Stimulated activated CD8-positive, alpha-beta memory T cell treated with anti-CD3 and anti-CD28 coated beads, Interleukin-7, amount 100 ng/mL, for 1 hour (primary cell): ENCODE measurements at places on chromosomes 3 and 15.

DNA sequence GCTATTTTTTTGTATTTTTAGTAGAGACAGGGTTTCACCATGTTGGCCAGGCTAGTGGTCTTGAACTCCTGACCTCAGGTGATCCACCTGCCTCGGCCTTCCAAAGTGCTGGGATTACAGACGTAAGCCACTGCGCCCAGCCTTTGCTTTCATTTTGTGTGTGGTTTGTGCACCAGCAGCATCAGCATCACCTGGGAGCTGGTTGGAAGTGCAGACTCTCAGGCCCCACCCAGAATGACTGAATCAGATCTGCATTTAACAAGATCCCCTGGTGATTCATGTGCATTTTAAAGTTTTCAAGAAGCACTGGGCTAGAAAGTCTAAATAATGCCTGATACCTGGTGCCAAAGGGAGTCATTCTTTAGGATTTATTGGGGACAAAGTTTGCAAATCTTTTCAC, 73.4 kb upstream of the BNIP2 start:
- DNase-seq: no peak

DNA sequence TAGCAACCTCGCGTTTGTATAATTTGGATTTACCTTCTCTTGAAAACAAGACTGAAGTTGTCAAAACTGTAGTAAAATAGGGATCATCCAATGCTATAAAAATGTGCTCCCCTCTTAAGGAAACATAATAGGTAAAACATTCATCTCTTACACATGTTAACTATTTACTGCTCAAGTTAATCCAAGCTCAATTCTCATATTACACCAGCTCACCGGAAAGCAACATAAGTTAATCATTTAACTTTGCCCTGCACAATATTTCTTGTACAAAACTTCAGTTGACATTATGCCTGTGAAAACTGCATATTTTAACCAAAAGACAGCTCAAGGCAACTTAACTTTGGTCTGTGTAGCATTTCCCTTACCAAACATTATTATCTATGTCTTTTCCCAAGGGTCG, 634.2 kb downstream of the NAALADL2 start:
- DNase-seq: no peak

GRCh38 chr15:63928185-63928842, 94.6 kb upstream of the HERC1 start:
- DNase-seq: no peak

GRCh38 chr3:129068291-129068886, 7.8 kb downstream of the GP9 start:
- no peak for DNase-seq

- no peak for DNase-seq
These were observed 36.2 kb downstream of the RBPMS2 start for GRCh38 chr15:64739156-64739555.

DNA sequence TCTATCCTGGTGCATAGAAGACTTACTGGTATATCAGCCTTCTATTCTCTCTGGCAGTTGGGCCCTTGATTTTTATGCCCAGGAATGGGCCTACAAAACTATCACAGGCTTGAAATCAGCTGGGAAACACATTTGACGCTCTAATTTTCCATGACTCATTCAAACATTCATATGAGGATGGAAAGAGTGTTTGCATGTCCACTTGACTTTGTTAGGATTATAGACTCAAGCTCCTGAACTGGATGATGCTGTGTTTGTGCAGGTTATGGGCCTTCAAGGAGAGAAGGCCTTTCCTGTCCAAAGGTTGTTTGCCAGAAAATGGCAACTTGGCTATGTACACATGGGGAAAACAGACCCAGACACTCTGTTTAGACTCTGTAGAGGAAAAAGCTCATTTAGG, 219.9 kb downstream of the GAP43 start:
- DNase-seq: no peak

- no peak for DNase-seq
These were observed 100.4 kb downstream of the IMPG2 start for GRCh38 chr3:101219842-101220560.

GRCh38 chr3:162295323-162295983, 798.8 kb downstream of the OTOL1 start:
- DNase-seq: no peak

GRCh38 chr3:99789011-99789721, 28.5 kb upstream of the CMSS1 start:
- DNase-seq: no peak

DNA sequence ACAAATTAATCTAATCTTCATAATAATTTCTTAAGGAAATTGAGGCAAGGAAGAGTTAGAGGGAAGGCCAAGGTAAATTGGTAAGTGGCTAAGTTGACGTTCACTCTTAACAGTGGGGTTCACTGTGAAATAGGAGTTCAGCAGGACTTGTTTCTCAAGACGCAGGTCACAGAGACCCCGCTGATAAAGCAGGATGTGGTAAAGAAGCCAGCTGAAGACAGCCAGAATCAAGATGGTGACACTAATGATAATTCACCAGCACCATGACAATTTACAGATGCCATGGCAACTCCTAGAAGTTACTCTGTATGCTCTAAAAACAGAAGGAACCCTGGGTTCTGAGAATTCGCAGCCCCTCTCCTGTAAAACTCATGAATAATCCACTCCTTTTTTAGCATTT, 100.1 kb upstream of the CTDSPL start:
- no peak for DNase-seq

GRCh38 chr15:67914537-67915460, 75.0 kb upstream of the RNU6-1 start:
- DNase-seq: no peak

DNA sequence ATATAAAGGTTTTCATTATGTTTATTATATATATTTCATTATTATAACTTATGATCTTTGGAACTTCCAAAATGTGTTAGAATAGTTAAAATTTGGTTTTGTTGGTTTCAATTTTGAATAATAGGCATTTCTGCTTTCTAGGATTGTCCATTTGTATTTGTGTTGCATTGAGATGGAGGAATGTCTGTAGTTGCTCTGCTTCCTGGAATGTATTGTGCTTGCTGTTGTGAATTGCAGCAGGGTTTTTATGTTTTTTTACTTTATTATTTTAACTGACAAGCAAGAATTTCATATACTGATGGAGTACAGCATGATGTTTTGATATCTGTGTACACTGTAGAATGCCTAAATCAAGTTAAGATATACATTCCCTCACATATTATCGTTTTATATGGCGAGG, 247.4 kb downstream of the XXYLT1 start:
- DNase-seq: no peak

DNA sequence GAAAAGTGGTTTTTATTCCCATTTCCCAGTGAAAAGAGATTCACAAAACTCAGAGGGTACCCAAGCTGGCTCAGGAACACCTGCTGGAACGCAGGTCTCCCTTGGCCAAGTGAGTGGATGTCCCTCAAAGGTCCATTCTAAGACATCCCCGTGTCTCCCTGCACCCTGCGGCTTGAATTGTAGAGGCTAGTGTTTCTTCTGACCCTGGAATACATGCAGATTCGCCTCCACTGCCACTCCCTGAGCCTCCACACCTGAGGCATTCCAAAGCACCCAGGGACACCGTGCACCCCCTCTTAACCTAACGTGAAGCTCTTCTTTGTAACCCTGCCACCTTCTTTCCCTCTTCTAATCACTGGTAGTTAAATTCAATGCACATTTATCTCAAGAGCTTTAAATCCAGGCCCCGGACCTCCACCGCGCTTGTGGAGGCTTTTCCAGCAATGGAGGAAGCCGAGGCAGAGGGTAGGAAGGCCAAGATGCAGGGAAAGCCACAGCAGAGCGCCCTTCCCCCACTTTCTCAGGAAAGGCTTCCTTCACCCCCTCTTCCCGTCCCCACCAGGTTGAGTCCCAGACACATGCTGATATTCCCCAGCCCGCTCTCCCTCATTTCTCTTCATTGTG, 590 bp upstream of the ITGA11 start:
- no peak for DNase-seq

GRCh38 chr15:47824147-47824546, 106.8 kb downstream of the SEMA6D start:
- no peak for DNase-seq

DNA sequence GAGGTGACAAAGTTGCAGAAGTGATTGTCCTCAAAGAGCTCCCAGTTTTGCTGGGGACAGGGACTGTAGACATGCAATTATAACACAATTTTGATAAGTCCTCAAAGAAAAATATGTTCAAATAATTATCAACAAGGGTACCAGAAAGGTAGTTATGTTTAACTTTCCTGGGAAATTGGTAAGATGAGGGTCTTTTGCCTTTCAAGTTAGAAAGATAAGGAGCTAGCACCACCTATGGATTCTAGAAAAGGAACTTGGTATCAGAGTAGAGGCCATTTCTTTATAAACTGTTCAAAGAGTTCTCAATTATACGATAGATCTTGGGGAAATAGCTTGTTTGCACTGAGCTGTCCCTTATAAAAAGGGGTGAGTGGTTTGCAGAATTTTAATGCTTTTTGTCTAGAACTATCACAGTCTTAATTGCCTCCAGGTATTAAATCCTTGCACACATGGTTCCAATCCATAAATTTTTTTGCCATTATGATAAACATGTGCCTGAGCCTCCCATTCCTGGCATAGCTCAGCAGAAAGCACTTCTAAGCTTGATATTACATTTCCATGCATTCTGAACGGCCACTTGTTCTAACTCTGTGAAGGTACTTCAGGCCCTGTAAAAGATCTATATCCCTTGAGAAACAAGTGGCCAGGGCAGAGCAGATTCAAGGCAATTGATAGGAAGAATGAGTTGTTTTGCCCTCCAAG, 247.5 kb upstream of the LRIG1 start:
- no peak for DNase-seq

DNA sequence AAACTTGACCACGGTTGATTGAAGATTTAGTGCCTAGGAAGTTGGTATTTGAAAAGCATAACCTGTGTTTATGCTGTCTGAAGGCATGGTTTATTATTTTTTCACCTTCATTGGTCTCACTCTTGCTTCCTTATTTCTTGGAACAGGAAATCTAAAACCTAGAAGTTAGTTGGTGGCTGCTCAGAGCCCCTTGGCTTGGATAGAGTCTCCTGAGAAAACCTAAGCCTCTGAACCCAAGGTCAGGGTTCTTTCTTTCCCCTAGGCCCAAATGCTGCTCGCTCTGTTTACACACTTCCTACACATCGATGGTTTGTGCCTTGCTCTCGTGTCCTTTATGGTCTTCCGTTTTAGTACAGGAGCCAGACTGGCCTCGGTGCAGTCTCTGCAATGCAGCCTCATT, 82.2 kb downstream of the TRAK1 start:
- DNase-seq: no peak

GRCh38 chr3:11430624-11431023, 158.4 kb downstream of the ATG7 start:
- no peak for DNase-seq

DNA sequence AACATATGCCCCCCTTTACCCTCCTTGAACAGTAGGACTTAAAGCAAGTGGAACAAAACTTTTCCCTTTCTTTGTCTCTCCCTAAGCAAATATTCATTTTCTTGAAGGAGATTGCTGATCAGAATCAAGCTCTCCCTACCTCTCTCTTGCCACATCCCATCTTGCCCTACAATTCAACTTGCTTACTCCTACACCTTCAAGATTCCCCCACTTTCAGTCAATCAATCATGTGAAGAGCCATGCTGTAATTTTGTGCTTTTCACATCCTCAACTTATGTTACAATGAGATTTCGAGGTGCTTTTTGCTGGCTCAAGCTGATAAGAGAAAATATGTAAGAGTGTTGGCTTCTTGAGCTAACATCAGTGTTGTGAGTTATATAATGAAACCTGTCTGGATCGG, 662.9 kb downstream of the NLGN1 start:
- DNase-seq: no peak

- DNase-seq: no peak
These were observed 215.6 kb upstream of the UMPS start for GRCh38 chr3:124514683-124515082.

DNA sequence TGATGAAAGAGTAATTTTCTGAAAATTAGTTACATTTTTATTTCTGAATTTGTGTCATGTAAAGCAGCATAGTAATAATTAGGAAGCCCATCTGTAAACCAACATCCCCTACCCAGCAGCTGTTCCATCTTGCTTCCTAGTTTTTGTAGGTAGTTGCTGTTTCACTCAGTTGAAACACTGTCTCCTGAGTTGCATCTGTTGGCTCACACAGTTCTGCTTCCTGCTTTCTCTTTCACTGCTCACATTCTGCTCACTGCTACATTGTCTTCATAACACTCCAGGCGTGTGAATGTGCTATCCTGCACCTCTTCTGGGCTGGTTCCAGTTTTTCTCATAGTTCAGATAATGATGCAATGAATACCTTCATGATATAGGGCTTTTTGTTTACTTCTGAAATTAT, 123.4 kb downstream of the EPHB1 start:
- DNase-seq: no peak

DNA sequence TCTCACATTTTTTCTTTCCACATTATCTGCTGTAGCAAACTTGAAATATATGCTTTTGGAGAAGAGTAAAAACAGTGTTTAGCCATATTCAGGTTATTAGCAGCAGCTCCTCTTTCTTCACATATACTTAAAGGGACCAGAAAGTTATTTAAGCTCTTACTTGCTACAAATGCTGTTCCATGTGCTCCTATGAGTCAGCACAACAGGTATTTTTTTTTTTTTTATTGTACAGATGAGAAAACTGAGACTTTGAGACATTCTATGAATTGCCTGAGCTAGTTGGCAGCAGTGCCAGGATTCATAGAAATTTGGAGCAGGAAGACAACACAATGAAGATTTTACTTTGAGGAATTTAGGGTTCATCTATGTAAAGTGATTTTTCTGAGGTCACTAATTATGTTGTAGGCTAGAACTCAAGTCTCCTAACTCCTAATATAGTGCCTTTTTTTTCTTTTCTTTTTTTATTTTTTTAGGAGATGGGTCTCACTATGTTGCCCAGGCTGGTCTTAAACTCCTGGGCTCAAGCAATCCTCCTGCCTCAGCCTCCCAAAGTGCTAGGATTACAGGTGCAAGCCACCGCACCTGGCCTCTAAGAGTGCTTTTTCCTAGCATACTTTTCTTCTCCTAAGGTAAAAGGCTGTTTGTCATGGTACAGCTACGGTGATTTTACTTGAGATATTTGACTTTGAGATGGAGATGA, 23.6 kb downstream of the SETD5 start:
- no peak for DNase-seq

- no peak for DNase-seq
These were observed 11.6 kb downstream of the RMDN3 start for GRCh38 chr15:40743485-40743901.

DNA sequence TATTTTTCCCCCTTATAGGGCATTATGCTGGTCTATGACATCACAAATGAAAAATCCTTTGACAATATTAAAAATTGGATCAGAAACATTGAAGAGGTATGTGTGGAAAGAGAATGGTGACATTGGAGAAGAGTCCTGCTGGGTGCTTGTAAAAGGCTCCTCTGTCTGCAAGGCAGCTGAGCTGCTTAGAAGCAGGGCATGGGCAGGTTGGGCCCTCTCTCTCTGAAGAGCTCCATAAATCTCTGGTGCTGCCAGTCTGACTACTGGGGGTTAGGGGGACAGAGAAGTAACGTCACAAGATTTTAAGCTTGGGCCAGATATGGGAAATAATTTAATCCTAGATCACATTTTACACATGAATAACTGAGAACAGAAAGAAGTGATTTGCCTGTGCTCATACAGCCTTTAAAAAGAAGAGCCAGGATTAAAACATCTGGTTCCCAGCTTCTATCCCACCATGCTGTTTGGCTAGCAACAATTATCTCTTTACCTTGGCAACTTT, 21.9 kb upstream of the APH1B start:
- no peak for DNase-seq

GRCh38 chr3:195102609-195103467, 168.1 kb downstream of the XXYLT1 start:
- no peak for DNase-seq
